ENCODE measurements at places on chromosomes 7 and 10. TPM values are rescaled to one million over a fixed set of nuclear protein-coding genes. Genes with fewer than 3 reads are reported as not detected.

LIPF gene
- total RNA-seq, result not detected

HMX3 gene
- not detected for total RNA-seq

ANKRD1 gene
- 0.58 TPM for total RNA-seq

PDGFA gene
- 10.4 TPM for total RNA-seq

DLX6 gene
- total RNA-seq, result not detected

HHEX gene
- 3.9 TPM for total RNA-seq

IQUB gene
- total RNA-seq, result 0.53 TPM

PDZD8 gene
- 11.8 TPM for total RNA-seq

MARCHF5 gene
- 7.8 TPM for total RNA-seq

PALD1 gene
- under 0.01 TPM for total RNA-seq

MEOX2 gene
- not detected for total RNA-seq

SLF2 gene
- 29.1 TPM for total RNA-seq

SLC18A2 gene
- total RNA-seq, result not detected

PIP gene
- total RNA-seq, result not detected

OPN1SW gene
- total RNA-seq, result not detected

PODXL gene
- total RNA-seq, result 5.3 TPM

CCT6A gene
- 164 TPM for total RNA-seq

NEBL gene
- total RNA-seq, result 3.7 TPM

SPACDR gene
- total RNA-seq, result 0.86 TPM

ABLIM1 gene
- total RNA-seq, result 5.2 TPM

C10orf71 gene
- not detected for total RNA-seq

CTTNBP2 gene
- 0.18 TPM for total RNA-seq

H2BK1 gene
- not detected for total RNA-seq

MNX1 gene
- not detected for total RNA-seq

ZDHHC6 gene
- total RNA-seq, result 14.9 TPM

VPS37D gene
- total RNA-seq, result 3.7 TPM

CASP7 gene
- total RNA-seq, result 36.6 TPM

GNGT1 gene
- total RNA-seq, result not detected

TDRD1 gene
- total RNA-seq, result not detected

TFR2 gene
- not detected for total RNA-seq

INTS1 gene
- 75.2 TPM for total RNA-seq

IGFBP3 gene
- 15.6 TPM for total RNA-seq

ZYX gene
- 204 TPM for total RNA-seq

GLI3 gene
- 3.9 TPM for total RNA-seq

CALHM3 gene
- total RNA-seq, result not detected

CYP3A4 gene
- not detected for total RNA-seq

SFTPA1 gene
- total RNA-seq, result not detected

SEMA3E gene
- total RNA-seq, result 0.35 TPM

GIMAP4 gene
- total RNA-seq, result not detected

CH25H gene
- total RNA-seq, result not detected

DIP2C gene
- total RNA-seq, result 14.4 TPM

CDC14C gene
- total RNA-seq, result not detected

All from myometrial cell (primary cell).